ENCODE measurements at places on chromosomes 2 and 18.

DNA sequence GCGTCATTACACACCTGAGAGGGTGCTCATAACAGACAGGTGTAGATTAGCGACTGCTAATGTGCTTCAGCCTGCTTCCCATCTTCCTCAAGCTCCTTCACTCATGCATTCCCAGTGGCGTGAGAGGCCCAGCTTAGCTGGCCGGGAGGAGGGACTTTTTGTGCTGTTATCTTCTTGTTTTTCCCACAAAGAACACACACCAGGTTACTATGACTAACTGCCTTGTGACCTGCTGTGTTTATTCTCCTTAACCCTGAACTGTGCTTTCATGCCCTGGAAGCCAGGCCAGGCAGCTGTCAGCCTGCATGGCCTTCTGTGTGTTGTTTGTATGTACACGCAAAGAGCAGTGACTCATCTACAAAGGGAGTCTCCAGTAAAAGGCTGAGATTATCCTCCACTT is 143.8 kb downstream of the PIEZO2 start:
- no peak for DNase-seq

GRCh38 chr2:204574486-204574885 is 29.2 kb downstream of the PARD3B start:
- DNase-seq = no peak

DNA sequence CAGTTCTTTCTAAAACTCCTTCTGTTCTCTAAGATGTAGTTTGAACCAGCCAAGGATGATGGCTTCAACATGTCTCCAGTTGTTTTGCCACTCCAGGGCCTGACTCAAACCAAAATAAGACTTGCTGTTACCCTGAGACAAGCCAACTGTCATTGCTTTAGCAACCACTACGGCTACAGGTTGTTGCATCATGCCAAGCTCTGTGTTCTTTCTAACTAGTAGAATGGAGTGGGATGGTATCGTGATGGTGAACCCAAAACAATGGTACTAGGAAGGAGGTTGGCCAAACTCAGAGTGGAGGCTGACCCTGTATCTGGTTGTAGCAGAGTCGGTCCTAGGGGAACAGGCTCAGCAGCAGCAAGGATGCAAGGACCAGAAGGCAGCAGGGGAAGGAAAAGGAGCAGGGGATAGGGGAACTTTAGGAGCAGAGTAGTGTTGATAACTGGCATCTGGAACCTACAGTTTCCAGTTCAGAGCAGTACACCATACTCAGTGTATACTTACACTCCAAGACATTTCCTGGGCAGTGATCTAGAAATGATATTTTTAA is 51.6 kb downstream of the PDK1 start:
- DNase-seq = no peak

- no peak for DNase-seq
These were observed 72.1 kb upstream of the RGPD5 start for GRCh38 chr2:109722026-109722425.

DNA sequence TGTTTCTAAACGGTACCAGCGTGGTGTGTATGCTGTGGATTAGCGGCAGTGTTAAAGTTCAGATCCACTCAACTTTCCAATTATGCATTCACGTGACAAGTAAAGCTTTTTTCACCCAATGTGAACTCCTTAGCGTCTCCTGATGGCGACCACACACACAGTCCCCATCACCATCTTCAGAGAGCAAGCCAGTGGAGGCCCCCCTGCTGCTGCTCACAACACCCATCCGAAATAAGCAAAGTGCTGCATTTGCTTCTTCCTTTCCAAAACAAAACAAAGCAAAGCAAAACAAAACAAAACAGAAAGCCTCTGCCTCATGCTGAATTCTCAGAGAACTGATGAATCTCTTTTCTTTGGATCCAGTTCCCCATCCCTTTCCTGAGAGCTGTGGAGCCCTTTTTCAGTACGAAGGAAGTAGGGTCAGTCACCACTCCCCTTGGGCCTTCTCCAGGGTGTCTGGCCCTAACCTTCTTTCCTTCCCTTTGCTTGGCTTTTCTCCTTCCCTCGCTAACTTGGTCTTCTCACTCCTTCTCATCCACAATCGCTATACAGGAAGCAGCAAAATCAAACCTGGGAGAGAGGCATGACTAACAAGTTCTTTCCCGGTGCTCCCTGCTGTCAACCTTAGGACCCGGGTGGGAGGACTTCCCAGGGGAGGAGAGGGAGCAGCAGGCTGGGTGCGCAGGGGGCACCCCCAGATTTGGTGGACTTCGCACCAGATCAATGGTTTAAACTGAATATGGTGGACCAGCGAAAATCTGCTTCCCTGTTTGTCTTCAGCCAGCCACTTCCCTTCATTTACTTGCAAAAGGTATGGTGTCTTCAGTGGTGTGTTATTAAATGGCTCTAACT is 56.0 kb downstream of the NRP2 start:
- DNase-seq = no peak

GRCh38 chr2:120177001-120177621 is 46.1 kb downstream of the TMEM185B start:
- DNase-seq = peak; percentile 81

DNA sequence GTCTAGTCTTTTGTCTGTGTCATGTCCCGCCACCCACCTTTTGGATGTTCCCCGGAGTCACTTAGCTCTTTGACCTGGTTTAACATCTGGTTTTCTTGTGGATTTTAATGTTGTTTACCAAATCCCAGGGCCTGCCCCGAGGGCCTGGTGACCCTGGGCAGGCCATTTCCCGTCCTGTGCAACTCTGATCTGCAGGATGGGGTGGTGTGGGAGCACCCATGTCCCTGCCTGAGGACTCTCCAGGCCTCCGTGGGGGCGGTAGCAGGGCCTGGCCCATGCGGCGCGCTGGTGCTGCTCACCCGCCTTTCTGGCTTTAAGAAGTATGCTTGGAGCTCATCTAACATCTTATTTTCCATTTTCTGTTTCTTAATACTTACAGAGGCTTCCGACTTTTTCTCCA is 10.7 kb downstream of the RAMP1 start:
- DNase-seq = no peak

DNA sequence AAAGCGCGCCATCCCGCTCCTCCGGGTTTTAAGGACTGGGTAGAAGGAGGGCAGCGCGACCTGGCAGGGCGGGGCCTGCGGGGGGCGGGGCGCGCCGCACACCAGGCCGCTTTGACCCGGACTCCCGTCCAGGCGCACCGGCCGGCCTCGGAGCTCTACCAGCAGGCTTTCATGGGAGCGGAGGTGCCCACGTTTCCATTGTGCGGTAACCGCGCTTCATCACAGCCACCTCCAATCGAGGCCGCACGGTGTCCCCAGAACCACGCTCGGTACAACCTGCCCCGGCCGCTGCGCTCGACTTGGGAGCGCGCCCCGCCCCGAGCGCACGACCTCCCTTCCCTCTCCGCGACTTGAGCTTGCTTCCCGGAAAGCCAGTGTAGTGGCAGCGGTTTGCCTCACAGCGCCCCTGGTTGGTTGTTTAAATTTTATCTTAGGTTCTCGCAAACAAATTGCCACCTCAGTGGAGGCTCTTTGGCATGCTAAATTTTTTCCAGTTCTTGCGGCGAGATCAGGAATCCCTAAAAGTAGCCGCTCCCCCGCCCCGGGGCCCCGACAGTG is 280 bp upstream of the CYP1B1 start:
- no peak for DNase-seq

GRCh38 chr2:165536851-165537499 is 67.5 kb downstream of the CSRNP3 start:
- no peak for DNase-seq

- DNase-seq = no peak
These were observed 39.5 kb downstream of the HDAC4 start for GRCh38 chr2:239361311-239361642.

GRCh38 chr2:64233376-64233922 is 89.2 kb upstream of the PELI1 start:
- no peak for DNase-seq

DNA sequence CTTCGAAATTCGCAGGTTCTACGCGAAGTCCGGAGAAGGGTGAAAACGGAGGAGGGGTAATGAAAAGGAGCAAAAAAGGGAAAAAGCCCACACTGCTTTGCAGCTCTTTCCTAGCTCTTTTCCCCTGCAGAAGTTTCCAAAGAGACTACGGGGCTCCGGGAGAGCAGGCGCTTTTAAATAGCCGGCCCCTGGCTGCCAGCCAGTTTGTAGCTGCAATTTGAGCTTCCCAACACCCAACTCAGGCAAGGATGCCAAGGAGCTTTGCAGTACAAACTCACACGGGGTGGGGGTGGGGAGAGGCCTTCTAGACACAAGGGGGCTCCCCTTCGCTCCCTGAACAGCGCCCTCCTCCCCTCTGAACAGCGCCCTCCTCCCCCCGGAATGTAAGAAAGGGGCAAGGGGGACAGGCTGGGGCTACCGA is at the start of gene IGFBP5:
Gene IGFBP5, minus strand, starts transcription at position 149 of the 421 bp plus-strand sequence. CDS start 774 bp downstream, outside the sequence.
- DNase-seq = no peak

GRCh38 chr2:104026725-104027124 is 827.2 kb upstream of the POU3F3 start:
- no peak for DNase-seq

DNA sequence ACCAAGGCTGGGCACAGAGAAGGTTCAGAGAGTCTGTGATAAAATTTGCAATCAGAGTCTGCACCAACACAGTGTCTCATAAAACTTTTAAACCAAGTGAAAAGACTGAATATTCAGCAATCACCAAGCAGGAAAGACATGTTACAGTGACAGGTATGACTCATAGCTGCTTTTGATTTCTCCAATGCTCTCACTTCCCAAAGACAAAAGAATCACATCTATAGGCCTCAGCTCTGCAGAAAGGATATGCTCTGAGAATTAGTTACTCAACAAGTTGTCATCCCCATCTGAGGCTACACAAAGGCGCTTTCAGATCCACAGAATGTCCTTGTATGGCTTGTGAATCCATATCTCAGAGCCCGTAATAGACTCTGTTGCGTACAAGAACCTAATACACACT is 92.5 kb downstream of the KCNF1 start:
- DNase-seq = no peak

DNA sequence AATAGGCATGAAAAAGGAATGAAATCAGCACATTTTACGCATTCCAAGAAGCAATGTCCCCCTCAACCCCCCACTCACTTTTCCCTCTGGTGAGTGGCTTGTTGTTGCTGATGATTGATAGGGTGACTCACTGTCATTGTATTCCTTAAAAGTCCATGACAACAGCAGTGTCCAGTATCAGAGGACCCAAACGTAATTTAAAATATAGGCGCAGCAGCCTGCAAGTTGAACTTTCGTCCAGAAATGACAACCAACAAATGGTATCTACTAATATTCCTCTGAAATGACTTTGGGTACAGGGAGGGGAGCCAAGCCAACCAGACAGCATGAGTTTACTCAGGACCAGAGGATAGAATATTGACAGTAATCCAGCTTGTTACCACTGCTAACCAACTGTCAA is 182.9 kb upstream of the SIX3 start:
- DNase-seq = no peak

- no peak for DNase-seq
These were observed 773 bp downstream of the CMPK2 start for GRCh38 chr2:6864923-6865345.

DNA sequence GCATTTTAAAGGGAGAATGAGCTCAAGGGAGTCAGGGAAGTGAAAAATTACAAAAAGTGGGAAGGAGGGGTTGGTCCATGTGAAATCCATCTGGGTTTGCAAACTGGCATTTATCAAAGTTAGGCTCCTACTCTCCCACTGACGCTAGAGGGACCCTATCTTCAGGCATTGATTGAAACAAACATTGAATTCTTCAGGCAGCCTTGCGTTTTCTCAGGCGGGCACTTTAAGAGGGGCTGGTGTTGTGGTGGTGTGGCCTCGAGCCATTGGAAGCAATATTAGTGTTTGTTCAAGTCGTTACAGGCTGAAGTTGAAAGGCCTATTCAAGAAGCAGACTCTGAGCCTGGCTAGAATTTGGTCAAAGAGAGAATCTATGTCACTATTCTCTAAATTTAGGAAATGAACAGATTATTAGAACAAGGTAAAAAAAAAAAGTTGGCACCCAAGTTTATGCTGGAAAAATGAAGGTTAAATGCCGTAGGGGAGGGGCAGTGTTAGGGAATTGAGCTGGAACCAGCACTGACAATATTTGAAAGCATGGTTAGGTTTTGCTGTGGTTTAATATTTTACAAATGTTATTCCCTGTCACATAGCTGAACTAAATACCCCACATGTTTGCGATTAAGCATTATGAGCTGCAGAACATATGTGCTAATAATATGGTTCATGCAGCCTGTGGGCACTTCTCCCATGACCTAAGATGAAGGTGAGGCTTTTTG is 36.8 kb downstream of the STON1 start:
- no peak for DNase-seq

DNA sequence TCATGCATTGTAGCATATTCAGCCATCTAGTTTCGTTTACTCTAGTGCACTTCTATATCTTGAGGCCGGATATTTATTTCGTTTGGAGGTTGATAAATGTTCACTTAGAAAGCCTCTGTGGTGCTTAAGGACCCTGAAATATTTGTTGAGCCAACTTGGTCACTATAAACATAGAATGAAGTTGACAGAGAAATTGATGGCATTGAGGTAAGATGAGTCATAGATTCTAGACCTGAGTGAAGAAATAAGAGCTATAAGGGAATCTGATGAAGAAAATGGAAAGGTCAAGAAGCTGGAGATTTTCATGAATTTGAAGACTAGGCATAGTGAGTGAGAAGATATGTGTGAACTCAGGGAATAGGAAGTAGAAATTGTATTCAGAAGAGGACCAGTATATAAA is 35.9 kb downstream of the EPC2 start:
- DNase-seq = no peak

GRCh38 chr2:168404764-168405163 is 51.3 kb upstream of the CERS6 start:
- no peak for DNase-seq

GRCh38 chr18:61703508-61703907 is 189.3 kb downstream of the RNF152 start:
- DNase-seq = no peak

DNA sequence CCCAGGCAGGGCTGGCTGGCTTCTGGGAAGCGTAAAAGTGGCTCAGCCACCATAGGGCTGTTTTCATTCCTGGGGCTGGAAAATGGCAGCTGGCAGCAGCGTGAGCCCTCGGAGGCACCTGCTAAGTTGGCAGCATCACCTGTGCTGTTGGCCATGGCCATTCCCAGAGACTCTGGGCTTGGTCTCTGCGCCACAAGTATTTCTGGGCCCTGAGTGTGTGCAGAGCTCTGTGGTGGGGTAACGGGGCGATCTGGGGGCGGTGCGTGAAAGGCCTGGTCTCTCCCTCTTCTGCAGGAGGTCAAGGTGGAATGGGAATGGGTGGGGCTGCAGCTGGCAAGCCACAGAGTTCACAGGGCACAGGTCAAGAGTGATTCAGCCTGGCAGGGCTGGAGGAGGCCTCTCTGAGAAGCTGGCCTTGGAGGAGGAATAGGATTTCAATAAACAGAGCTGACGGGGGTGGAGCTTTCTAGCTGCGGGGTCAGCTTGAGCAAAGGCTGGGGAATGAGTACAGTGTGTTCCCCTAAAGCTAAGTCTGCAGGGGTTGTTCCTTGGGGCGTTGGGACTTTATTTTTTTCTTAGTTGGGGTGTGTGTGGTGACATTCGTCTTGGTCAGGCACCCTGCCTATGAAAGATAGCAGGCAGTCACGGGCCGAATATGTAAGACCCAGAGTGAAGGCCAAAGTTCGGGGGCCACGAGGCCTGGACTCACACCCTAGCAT is 10.3 kb upstream of the NTSR2 start:
- no peak for DNase-seq
